ENCODE measurements at places on chromosomes 2 and 18.

DNA sequence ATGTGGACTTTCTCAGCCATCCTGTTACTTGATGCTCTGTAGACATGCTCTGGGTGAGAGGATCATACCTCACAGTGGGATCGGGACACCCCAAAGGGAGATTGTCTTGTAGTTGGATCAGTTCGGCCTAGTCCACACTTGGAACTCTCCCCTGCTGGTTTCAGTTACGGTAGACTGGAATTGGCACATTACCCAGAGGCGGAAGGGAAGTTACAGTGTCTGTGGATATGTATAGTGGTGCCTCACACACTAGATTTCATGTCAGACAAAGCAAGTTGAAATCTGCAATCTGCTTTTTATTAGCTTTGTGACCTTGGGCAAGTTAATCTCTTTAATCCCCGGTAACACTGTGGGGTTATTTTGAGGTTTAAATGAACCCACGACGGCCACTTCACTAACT, 16.2 kb upstream of the CTAGE1 start:
- no peak for DNase-seq

GRCh38 chr2:222891890-222892289, 31.1 kb downstream of the ACSL3 start:
- no peak for DNase-seq

DNA sequence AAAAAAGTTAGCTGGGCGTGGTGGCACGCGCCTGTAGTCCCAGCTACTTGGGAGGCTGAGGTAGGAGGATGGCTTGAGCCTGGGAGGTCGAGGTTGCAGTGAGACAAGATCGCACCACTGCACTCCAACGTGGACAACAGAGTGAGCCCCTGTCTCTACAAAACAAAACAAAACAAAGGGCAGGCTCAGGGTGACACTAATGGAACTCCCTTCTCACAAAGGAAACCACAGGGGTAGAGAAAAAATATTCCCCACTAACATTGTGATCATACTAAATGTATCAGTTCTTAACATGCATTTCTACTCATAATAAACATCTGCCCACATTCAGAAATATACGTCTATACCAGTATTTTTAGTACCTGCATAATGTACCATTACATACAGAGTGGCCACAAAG, 21.1 kb downstream of the STAM2 start:
- no peak for DNase-seq

DNA sequence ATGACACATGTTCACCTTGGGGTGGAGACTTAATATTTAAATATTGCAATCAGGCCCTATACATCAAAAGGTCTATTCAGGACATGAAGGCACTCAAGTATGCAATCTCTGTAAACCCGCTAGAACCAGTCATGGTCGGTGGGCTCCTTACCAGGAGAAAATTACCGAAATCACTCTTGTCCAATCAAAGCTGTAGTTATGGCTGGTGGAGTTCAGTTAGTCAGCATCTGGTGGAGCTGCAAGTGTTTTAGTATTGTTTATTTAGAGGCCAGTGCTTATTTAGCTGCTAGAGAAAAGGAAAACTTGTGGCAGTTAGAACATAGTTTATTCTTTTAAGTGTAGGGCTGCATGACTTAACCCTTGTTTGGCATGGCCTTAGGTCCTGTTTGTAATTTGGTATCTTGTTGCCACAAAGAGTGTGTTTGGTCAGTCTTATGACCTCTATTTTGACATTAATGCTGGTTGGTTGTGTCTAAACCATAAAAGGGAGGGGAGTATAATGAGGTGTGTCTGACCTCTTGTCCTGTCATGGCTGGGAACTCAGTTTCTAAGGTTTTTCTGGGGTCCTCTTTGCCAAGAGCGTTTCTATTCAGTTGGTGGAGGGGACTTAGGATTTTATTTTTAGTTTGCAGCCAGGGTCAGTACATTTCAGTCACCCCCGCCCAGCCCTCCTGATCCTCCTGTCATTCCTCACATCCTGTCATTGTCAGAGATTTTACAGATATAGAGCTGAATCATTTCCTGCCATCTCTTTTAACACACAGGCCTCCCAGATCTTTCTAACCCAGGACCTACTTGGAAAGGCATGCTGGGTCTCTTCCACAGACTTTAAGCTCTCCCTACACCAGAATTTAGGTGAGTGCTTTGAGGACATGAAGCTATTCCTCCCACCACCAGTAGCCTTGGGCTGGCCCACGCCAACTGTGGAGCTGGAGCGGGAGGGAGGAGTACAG, 108.1 kb downstream of the XRCC5 start:
- no peak for DNase-seq

DNA sequence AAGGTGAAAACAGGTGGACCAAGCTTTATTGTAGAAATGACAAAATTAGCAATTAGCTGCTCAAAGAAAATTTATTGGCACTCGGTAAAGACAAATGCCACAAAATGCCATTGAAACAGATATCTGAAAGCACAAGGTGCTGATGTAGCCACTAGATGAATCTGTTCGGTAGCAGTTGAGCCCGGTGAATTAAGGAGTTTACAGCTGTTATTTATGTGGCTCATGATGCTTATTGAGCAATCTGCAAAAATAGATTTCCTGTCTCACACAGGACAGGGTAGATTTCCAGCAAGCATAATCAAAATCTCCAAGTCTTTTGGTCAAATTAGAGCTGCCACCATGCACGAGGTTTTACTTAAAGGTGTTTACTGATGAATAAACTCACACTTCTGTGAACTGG, 182.2 kb downstream of the PPP1R1C start:
- DNase-seq = no peak

- DNase-seq = no peak
Observed at GRCh38 chr2:49359721-49360406, 205.5 kb upstream of the FSHR start.

- no peak for DNase-seq
Observed at GRCh38 chr2:160941290-160941846, 218.9 kb upstream of the TANK start.

DNA sequence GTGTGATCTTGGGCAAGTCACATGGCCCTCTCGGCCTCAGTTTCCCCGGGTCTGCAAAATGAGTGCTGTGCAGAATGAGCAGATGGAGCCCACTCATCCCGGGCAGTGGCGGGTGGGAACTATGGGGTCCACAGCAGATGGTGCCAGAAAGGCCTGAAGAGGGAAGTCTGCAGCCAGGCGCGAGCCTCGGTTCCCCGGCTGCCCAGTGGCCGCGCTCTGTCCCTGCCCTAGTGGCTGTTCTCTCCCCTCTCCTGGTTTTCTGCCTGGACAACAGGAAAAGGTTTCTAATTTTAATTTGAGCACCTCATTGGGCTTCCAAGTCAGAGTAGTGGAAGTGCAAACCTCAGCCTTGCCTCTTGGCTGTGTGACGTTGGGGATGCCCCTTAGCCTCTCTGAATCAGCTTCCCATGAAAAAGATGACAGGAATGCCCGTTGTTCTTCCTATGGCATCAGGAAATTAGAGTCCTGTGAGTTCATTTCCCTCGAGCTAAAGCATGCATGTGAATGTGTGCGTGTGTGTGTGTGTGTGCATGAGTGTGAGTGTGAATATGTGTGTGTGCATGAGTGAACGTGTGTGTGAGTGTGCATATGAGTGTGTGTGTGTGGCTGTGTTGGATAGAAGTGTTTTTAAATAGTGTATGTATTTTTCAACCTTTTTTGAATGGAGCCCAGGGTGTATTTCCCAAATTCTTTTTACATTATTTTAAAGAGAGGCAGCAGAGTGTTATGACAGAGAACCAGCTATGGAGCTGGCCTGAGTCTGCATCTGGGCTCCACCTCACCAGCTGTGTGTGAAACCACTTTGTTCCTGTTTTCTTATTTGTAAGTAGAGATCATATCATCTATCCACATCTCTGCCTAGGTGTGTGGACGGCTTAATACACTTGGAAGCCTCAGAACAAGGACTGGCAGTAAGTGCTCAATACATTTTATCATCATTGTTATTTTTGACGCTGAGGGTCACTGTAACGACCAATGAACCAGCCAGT, 41.3 kb downstream of the RRM2 start:
- no peak for DNase-seq

DNA sequence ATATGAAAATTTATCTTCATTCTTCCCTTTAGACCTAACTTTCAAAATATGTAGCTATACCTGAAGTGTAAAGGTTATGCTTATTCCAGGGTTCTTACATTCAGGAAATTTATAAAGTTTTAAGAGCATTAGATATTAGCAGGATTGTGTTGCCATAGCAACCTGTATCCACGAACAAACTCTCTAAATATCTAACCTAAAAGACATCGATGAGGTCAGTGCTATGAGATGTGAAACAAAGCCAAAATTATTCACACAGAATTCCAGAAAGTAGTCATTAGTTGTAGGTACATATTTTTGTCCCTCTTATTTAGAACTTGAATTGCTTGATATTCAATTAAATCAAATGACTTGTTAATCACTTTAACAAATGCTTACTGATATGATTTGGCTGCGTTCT, 705.3 kb downstream of the SOCS6 start:
- no peak for DNase-seq

- DNase-seq = no peak
Observed at GRCh38 chr2:4020153-4020552, 316.8 kb downstream of the DCDC2C start.

GRCh38 chr2:179429597-179429996, 165.0 kb upstream of the SESTD1 start:
- DNase-seq = no peak

DNA sequence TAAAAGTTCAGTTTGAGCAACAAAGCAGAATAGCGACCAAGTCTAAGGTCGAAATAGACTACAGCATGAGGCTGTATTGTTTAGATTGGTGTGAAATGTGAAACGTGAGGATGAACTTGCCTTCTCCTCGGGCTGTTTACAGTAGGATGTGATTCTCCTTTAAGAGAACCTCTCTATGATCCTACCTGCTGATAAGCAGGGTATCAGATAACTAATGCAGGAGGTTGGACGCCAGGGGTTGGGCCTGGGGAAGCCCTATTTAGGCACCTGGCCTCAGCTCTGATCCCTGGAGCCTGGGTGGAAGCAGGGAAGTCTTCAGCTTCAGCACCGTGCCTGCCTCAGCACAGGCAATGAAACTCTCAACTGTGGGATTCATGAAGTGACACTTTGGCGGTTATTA, 11.4 kb downstream of the CRYGD start:
- DNase-seq = no peak

DNA sequence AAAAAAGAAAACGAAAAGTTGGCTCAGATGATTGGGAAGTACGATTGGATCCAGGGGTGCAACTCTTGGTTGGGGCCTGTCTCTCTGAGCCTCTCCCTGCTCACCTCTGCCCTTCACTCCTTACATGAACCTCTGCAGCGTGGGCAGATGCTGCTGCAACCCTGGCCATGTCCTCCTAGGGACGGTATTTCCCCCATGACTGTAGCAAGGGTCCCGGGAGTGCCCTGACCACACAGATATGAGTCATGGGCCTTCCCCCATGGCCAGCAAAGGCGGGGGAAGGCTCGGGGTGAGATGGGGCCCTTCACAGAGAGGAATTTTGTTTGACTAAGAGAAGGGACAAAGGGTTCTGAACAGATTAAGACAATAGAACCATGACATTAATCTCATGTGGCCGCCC, 129.0 kb downstream of the NCK2 start:
- DNase-seq = no peak

GRCh38 chr18:22711192-22711685, 221.9 kb upstream of the RBBP8 start:
- no peak for DNase-seq

GRCh38 chr2:155766342-155767115, 566.0 kb downstream of the NR4A2 start:
- no peak for DNase-seq

DNA sequence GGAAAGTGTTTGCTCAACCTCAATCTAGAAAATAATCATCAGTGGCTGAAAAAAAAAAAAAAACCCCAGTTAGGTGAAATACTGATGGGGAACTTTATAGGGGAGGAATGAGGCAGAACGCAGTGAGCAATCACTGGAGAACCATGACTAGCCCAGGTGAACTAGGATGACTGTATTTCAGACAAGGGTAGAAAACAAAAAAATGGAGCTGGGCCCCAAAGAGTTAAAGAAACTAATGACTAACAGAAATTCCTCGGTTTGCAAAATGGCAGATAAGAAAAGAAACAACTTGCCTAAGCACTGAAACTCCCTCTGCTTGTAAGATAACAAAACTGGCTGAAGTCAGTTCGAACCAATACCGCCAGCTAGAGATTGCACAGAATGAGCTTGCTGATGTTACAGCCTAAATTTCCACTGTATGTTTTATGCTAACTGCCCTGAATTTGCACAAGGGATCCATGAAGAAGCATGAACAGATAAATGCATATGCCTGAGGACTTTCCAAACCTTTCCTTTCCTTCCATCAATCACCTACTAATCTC, 245.9 kb downstream of the METTL4 start:
- DNase-seq = no peak

DNA sequence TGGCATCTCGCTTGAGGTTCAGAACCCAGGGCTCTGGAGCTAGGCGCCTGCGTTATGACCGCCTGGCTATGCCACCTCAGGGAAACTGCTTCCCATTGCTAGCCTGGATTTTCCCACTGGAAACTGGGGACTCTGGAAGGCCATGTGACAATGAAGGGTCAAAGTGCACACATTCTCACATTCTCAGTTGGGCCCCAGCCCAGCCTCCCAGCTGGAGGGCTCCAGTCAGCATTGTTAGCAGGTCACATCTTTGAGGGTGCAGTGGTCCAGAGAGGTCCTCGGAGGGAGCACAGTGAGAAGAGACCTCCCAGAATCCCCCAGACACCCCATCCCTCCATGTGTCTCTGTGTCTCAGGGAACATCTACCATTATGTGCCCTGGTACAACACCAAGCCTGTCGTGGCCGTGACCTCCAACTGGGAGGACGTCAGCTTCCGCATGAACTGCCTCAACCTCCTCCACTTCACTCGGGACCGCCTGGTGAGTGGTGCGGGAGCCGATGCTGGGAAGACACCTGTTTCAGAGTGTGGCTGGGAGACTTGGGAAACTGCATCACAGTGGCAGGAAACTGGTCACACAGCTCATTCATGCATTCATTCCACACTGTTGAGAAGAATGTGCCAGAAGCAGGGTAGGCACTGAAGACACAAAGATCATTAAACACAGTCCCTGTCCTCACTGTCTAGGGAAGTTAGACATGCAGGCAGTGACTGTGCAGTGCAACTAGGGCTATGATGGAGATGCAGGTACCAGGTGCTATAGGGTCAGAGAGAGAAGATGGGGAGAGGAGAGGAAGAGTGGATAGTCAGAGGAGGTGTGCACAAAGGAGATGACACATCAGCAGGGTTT, 41.6 kb downstream of the FER1L5 start:
- DNase-seq = no peak

- DNase-seq = no peak
Observed at GRCh38 chr18:73409242-73409641, 541.5 kb upstream of the NETO1 start.

DNA sequence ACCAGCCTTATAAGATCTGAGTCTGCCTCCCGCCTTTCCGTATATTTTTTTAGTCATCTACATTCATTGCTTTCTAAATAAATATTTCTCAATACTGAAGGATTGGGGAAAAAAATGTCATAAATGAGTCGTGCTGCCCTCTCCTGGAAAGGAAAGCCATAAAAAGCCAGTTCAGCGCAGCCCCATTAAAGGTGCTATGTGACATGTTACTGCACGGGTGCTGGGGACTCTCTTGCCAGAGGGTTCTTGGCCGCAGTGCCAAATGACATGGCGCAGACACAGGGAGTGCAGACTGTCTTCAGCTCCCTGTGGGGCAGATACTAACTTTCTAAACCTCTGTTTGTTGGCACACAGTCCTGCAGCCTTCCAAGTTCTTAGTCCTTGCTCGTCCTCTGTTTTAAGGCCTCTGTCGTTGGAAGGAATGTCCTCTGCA, 53.7 kb upstream of the MAP3K20 start:
- DNase-seq = no peak
